ENCODE measurements at places on chromosomes 13 and 19. TPM values are rescaled to one million over a fixed set of nuclear protein-coding genes. Genes with fewer than 3 reads are reported as not detected.

Gene WDR88
- polyA plus RNA-seq = 0.12 TPM

Gene SMIM24
- polyA plus RNA-seq = 0.53 TPM

Gene SOX1
- polyA plus RNA-seq = not detected

Gene ZNF557
- polyA plus RNA-seq = 7.4 TPM

Gene SSC5D
- 0.11 TPM for polyA plus RNA-seq

Gene KLF5
- 0.61 TPM for polyA plus RNA-seq

Gene RASIP1
- polyA plus RNA-seq = not detected

Gene PEAK3
- polyA plus RNA-seq = not detected

Gene ANGPTL8
- polyA plus RNA-seq = not detected

All from naive thymus-derived CD8-positive, alpha-beta T cell (primary cell).